ENCODE measurements at places on chromosomes 1 and 21.

DNA sequence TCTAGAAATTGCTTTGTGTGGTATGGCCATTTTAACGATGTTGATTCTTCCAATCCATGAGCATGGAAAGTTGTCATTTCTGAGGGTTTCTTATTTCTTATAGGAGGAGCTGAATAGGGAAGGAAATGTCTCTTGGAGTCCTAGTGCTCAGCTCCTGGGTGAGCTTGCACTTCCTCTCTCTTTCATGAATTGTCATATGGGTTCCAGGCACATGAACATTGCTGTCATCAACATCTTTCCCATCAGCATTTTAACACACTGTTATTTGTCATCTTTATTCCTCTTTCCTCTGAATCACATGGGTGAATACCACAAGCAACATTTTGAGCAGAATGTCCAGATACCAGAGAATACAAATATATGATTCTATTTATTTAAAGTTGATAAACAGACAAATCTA is 23.4 kb downstream of the SLAMF6 start:
- no peak for DNase-seq

- no peak for DNase-seq
These were observed 18.7 kb upstream of the SYT2 start for GRCh38 chr1:202728951-202729350.

GRCh38 chr1:181504399-181504842 is 21.1 kb downstream of the CACNA1E start:
- DNase-seq, result no peak

DNA sequence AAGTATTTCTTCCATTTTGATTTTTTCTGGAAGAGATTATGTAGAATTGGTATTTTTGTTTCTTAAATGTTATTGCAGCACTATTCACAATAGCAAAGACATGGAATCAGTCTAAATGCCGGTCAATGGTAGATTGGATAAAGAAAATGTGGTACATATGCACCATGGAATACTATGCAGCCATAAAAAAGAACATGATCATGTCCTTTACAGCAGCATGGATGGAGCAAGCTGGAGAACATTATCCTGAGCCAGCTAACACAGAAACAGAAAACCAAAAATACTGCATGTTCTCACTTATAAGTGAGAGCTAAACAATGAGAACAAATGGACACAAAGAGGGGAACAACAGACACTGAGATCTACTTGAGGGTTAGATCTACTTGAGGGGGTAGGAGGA is 5.4 kb downstream of the FGGY start:
- no peak for DNase-seq

- DNase-seq, result no peak
These were observed 76.7 kb upstream of the GPR88 start for GRCh38 chr1:100461222-100461621.
